ENCODE measurements at places on chromosomes 1 and 21.

DNA sequence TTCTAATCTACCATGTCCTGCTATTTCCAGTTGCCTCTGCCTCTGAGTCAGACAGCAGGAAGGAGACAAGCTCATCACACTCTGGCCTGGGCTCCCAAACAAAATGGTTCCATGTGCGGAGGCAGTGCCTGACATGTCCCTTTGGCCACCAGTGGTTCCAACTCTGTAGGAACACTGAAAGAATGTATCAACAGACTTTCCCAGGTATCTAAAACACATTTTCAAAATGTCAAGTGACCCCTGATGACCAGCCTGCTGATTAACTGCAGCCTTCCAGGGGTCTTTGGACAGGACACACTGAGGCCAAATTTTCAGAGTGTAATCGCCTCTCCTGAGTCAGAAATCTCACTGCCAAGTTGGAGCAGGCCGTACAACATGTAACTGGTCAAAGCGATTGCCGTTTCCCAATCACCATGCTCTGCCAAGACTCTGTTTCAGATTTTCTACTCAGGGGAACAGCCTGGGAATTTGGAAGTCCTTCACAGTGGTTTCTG, 172.7 kb downstream of the TPR start:
- DNase-seq, result no peak

- DNase-seq, result no peak
Observed at GRCh38 chr1:105072446-105072845, 1322.7 kb downstream of the AMY1C start.

GRCh38 chr1:61115436-61115835, 33.1 kb downstream of the NFIA start:
- no peak for DNase-seq

GRCh38 chr1:54314696-54315095, 91.5 kb downstream of the SSBP3 start:
- DNase-seq, result no peak

DNA sequence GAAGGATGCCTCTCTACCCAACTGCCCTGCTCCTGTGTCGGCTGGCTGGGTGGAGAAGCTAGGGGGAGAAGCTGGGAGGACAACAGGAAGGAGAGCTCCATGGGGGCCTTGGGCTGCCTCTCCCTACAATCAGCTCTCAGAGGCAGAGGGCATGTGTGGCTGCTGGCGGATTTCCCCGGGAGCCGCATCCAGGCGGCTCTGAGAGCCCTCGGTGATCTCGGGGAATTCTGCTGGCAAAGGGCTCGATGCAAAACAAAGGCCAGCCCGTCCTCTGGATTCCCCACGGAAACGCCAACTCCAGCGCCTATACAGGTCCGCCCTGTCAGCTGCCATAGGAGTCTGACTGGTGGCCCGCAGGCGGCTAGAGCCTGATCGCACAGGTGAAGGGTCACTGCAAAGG, 26.4 kb upstream of the EVA1B start:
- DNase-seq, result no peak

DNA sequence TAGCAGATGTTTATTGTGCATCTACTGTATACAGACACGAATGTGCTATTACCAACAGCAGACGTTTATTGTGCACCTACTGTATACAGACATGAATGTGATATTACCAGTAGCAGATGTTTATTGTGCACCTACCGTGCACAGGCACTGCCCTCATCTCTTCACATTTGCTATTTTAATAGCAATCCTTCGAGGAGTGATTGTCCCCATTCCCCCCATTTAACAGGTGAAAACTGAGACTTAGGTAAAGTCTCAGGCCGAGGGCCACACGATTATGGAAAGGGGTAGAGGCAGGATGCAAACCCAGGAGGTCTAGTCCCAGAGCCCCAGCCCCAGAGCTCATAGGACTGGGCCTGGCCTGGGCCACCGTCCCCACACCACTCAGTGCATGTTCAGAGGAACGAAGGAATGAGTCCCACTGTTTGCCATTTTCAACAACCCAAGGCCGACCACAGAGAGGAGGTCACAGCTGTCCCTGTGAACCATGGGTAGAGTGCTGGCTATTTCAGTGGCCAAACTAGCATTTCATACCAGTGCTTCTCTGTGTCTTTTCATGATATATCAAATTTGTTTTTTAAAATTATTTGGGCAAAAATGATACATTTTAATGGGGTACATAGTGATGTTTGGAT, 114.4 kb upstream of the TMEM51 start:
- DNase-seq, result no peak

- no peak for DNase-seq
Observed at GRCh38 chr1:119924948-119925898, 28.9 kb upstream of the ADAM30 start.

All from mucosa of descending colon (tissue), 3 donors.